ENCODE measurements at places on chromosomes 16 and 17.

DNA sequence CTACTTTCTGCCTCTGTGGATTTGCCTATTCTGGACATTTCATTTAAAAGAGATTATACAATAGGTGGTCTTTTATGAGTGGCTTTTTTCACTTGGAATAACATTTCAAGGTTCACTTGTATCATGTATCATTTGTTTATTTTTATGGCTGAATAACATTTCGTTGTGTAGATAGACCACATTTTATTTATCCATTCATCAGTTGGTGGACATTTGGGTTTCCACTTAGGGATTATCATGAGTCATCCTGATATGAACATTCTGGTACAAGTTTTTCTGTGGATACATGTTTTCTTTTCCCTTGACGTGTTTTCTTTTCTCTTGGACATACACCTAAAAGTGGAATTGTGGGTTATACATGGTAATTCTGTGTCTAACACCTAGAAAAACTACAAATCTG lies 25.3 kb downstream of the PRSS54 start:
- DNase-seq, result peak; percentile 18

- no peak for DNase-seq
Measured at GRCh38 chr16:75392906-75393305, 40.4 kb downstream of the CFDP1 start.

GRCh38 chr16:79982361-79982760 lies 381.8 kb upstream of the MAF start:
- no peak for DNase-seq

GRCh38 chr17:41439375-41439774 lies 1.4 kb downstream of the KRT38 start:
- DNase-seq, result no peak

- no peak for DNase-seq
Measured at GRCh38 chr17:43789482-43789881, 9.2 kb downstream of the CFAP97D1 start.

DNA sequence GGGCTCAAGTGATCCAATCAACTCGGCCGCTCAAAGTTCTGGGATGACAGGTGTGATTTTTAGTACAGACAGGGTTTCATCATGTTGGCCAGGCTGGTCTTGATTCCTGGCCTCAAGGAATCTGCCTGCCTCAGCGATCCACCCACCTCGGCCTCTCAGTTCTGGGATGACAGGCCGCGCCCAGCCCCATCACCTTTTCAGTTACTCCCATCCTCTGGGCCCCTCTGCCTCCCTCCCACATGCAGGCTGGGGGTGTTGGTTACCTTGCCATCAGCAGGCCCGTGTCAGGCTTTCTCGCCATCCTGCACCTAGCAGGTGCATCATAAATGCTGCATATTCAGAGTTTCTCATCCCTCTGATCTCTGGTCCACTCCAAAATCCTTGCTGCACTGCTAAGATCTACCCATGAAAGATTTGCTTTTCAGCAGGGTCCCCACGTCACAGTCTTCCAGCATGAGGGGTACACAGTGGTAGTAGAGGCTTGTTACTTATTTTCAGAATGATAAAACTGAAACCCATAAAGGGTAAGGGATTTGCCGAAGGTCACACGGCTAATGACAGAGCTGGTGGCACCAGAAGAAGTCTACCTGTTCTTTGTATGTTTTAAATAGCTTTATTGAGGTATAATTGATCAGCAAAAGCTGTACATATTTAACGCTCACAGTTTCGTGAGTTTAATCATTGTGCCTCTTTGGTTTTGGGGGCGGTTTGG lies 16.6 kb downstream of the PMM2 start:
- no peak for DNase-seq

GRCh38 chr17:28968231-28968913 lies 17.1 kb upstream of the PHF12 start:
- no peak for DNase-seq

GRCh38 chr17:75876938-75877751 lies 1.2 kb downstream of the TRIM47 start:
- DNase-seq, result no peak

DNA sequence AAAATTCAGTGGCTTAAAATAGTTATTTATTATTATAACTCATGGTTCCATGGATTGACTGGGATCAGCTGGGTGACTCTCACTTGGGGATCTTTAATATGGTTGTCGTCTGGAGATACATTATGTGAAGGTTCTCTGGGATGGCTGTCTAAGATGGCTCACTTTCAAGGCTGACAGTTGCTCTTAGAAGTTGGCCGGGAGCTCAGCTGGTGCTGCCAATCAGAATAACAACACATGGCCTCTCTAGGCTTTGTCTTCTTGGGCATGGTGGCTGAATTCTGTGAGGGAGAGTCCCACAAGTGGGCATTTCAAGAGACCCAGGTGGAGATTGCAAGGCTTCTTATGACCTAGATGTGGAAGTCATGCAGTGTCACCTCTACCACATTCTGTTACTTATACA lies 269.7 kb downstream of the CA10 start:
- DNase-seq, result no peak

- no peak for DNase-seq
Measured at GRCh38 chr17:17264430-17264829, 16.6 kb downstream of the COPS3 start.

DNA sequence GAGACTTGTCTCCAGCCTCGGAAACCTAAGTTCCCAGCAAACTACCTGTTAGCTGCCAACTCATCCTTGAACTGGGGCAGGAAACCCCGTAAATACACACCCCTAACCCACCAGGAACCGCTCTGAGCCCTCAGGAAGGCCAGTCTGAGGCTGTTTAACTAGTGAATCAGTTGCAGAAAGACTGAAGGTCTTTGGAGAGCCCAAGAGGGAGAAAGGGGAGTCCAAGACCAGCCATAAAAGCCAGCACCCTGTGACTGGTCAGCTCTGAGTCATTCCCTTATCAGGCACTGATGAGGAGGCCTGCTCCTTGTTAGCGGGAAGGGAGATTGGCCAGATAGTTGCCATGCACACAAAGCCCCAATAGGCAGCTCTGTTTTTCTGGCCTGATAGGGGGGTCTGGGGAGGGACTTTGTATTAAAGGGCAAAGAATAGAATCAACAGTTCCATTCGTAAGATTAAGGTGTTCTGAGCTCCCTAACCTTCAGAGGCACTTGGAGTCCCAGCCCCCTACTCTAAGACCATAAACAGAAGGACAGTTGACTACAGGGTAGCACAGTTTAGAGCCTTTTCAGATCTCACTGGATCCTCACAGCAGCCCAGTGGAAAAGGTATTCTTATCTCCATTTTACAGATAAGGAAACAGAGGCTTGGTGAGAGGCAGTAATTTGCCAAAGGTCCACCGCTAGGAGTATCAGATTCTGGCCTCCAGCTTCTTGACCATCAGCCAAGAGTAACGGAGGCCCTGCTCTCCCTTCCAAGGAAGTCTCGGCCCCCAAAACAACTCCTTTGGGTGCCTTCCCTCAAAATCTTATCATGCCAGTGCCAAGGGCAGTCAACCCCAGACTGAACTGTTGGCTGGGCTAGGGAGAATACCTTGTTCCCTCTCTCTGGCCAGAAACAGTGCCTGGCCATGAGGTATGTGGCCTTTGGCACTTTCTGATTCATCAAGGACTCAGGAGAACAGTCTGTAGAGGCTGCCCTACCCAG lies 2.2 kb upstream of the KRT19 start:
- peak; percentile 83 for DNase-seq

DNA sequence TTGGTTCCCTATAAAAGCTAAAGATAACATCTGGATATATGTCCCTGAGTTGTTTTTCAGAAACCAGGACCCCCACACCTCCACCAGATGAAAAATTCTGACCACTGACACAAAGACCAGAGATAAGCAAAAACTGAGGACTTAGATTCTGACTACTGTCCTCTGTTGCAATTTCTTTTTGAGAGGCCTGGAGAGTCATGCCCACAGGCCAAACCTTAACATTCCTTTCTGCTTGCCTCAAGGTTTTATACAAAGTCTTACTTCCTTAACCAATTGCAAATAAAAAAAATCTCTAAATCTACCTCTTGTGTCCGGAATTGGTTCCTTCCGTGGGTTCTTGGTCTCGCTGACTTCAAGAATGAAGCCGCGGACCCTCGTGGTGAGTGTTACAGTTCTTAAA lies 228.5 kb downstream of the ABCC12 start:
- DNase-seq, result no peak

- no peak for DNase-seq
Measured at GRCh38 chr17:17353625-17354484, 50.7 kb downstream of the NT5M start.

- DNase-seq, result no peak
Measured at GRCh38 chr17:7238420-7239090, 702 bp downstream of the PHF23 start.

DNA sequence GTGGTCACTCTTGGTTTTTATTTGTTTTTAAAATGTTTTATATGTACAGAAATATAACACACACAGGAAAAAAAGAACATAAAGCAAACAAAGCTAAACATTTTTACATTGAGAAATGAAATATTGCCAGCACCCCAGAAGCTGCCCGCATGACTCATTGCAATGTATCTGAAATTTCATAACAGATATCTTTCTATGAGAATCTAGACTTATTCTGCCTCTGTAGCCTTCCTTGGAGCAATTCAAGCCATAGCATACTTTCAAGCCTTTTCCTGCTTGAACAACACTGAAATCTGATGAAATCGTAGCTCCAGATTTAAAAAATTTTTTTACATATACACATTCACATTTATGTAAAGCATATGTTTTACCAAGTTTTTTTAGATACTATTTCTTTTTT lies 86.9 kb downstream of the RBBP6 start:
- DNase-seq, result no peak

All from non-pigmented ciliary epithelial cell (primary cell).